ENCODE measurements at places on chromosomes 2 and 18. TPM values are rescaled to one million over a fixed set of nuclear protein-coding genes. Genes with fewer than 3 reads are reported as not detected.

UPP2 gene
- not detected for total RNA-seq

RFTN2 gene
- total RNA-seq: 4.4 TPM

FOSL2 gene
- 45.7 TPM for total RNA-seq

EMX1 gene
- not detected for total RNA-seq

NAPG gene
- 25.8 TPM for total RNA-seq

LAPTM4A gene
- 217 TPM for total RNA-seq

COPS8 gene
- total RNA-seq: 85.8 TPM

ANKRD53 gene
- 0.30 TPM for total RNA-seq

DLGAP1 gene
- 0.08 TPM for total RNA-seq

FAM110C gene
- 1.9 TPM for total RNA-seq

CYB5A gene
- 101 TPM for total RNA-seq

GYPC gene
- 111 TPM for total RNA-seq

DLX2 gene
- total RNA-seq: not detected

RESP18 gene
- not detected for total RNA-seq
